ENCODE measurements at places on chromosomes 1 and 21. TPM values are rescaled to one million over a fixed set of nuclear protein-coding genes. Genes with fewer than 3 reads are reported as not detected.

The HES3 gene
- total RNA-seq: not detected

The GNAT2 gene
- 0.18 TPM for total RNA-seq

The NPL gene
- 2.3 TPM for total RNA-seq

The CCDC181 gene
- total RNA-seq: 3.1 TPM

The NPR1 gene
- 1.5 TPM for total RNA-seq

The NKAIN1 gene
- 0.36 TPM for total RNA-seq
